GM12878 (cell line): ENCODE measurements at places on chromosomes 11 and 22. TPM values are rescaled to one million over a fixed set of nuclear protein-coding genes. Genes with fewer than 3 reads are reported as not detected.

DNA sequence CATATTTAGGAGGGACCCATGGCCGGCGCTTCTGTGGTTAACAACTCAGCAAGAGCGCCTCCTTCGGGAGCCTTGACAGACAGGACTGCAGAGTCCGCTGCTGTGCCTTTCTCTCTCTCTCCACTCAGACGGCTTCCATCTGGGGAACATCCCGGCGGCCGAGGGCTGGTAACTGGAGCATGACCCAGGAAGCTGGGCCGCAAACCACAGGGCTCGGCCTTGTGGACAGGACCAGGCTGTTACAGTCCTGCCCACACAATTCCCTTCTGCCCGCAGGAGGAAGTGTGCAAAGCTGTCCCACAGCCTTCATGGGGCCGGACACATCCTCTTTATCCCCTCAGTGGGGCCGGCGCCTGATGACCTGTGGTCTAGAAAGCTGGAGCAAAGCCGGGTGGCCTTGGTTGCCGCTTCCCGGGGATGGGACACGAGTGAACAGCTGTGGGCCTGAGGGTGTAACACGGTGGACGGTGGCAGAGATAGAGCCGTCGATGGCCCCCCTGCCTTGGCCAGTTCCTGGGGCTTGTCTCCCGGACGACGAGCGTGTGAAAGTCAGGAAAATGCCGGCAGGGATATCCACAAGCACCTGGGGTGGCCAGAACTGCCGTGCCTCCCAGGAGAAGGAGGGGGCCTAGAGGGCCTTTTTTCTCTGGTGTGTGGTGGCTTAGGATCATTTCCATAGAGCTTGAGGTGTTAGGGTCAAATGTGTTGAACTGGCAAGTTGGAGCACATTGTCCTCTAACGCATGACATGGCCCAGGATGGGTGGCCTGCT lies 50.1 kb downstream of the FBLN1 start:
- no peak for DNase-seq

DNA sequence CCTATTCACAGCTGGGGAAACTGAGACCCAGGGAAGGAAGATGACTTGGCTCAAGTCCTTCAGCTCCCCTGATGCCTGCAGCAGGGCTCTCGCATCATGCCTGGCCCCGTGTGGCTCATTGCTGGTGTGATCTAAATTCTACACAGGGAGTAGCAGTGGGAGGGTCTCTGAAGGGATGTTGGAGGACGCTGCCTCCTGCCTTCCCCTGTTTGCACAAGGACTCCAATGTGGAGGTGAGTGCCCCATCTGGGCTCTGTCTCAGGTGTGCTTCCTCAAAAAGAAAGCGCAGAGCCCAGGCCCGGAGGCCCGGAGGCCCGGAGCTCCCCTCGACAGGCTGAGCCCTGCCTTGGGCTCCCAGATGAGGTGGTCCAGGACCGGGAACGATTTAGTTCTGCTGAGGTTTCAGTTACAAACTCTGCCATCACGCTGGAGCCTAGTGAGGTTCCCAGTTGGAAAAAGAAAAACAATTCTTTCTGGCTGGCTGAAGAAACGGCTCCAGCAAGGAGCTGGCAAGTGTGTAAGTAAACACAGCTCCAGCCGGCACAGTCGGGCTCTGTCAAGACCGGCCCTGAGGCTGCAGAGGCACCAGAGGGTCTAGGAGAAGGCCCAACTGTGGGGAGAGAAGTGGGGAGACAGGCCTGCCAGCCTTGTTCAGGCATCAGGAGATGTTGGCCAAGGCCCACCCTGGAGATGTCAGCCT lies 49.8 kb downstream of the NAT10 start:
- no peak for DNase-seq

- DNase-seq = no peak
These were observed 1132.4 kb downstream of the BRD1 start for GRCh38 chr22:48695251-48695650.

- DNase-seq = no peak
These were observed 154.1 kb downstream of the MYO18B start for GRCh38 chr22:25896098-25896497.

DNA sequence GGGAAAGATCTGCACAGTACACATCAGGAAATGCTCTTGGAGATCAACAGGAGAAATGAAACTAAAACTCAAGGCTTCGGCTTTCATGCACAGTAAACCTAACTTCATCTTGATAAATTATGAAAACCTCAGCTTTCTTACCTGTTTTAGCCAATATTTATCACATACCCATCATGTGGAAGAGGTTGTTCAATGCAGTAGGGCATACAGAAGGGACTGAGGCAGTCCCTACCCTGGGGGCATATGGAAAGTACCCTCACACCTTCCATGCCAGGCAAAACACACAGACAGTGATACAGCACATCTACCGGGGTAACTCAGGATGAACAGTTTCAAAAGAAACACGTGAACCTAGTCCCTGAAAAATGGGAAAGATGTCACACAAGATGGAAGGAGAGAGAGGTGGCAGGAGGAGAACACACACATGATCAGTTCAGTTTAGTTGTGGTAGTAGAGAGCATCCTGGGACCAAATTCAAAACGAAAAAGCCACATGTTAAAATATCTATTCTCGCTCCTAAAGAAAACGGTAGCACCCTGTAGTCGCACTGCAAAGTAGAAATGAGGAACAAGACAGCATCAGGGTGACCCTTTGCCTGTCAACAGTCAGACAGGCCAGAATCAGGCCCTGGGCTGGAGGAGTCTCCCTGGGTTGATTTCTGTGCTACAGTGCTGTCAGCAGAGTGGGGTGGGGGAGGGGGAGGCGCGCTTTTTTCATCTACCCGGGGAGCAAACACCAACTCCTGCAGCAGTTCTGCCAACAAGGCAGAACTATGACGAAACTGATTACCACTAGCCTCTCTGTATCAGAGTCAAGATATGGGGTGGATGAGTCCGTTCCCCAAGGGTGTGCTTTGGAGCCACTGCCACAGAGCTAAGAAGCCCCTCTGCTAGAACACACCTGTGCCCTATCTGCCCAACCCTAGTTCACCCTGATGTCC lies 1.3 kb downstream of the HIRA start:
- DNase-seq = no peak

DNA sequence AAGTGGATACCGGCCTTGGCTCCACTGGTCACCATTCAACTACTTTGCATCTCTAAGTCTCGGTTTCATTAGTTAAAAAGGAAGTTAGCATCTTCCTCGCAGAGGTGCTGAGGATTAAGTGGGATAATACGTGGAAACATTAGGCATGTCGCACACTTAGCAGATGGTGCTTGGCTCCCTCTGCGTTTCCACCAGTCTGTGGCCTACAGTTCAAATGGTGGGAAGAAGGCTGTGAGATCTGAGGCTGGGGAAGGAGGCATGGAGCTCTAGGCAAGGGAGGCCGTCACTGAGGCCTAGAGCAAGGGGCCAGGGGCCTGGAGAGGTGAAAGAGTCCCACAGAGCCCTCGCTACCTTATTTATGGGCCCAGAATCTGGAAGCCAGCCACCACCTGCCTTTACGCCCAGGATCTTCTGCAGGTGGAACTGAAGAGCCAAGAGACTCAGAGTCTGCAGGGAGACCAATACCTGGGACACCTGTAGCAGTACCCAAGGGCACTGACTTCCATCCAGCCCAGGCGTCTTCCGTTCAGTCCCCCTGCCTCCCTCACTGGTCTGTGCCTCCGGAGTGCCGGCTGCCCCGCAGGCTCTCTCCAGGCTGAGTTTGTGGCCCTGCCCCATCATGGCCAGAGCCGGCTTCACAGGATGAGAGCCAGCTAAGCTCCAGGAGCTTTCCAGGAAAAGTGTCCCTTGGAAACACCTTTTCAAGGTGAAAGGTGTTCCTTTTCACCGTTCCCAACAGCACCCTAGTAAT lies 66.1 kb upstream of the A4GALT start:
- DNase-seq = no peak

GRCh38 chr11:102347462-102348370 lies 702 bp downstream of the BIRC2 start:
- DNase-seq = no peak

SUSD2 gene
- total RNA-seq = 0.11 and 0.31 TPM in 2 replicates

PHOX2A gene
- total RNA-seq = not detected in 2 replicates

OSBP2 gene
- 7.3 and 7.7 TPM in 2 replicates for total RNA-seq
